ENCODE measurements at places on chromosomes 11 and 22.
A peak's percentile ranks its signal among the peaks of the same experiment; 100 is the strongest.

DNA sequence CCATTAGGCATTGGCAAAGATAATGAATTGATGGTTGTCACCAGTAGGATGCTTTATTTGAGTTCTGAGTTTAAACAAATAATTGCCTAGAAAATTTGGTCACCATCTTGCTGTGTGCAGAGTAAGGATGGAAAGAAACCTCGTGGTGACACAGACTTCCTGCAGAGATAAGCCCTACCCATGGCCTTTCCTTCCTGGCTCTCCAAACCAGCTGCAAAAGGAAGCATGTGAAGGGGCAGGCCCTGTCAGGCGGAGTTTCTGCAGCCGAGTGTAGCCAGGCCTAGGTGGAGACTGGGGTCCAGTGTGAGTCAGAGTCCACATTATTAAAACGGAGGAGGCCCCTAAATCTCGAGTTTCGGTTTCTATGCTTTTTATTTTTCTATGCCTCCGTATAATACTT lies 83.1 kb upstream of the ADSL start:
- no peak for DNase-seq

- no peak for DNase-seq
These were observed 19.7 kb downstream of the FLI1 start for GRCh38 chr11:128713595-128713994.

DNA sequence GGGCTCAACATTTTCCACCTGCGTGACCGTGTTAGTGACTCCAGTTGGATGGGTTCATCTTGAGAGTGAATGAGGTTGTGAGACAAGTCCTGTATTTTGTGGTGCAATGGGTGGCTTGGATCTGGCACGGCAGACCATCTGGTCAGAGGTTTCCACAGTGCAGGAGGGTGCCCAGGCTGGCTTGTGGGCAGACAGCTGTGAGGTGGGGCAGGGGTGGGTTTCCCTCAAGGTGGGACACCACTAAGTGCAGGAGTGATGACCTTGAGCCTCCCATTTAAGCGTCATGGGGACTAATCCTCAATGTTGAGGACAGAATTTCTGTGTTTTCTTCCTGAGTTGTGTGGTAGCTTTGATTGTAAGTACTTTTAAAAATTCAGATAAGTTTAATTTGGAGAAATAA lies 220.6 kb downstream of the TBC1D22A start:
- DNase-seq = no peak

DNA sequence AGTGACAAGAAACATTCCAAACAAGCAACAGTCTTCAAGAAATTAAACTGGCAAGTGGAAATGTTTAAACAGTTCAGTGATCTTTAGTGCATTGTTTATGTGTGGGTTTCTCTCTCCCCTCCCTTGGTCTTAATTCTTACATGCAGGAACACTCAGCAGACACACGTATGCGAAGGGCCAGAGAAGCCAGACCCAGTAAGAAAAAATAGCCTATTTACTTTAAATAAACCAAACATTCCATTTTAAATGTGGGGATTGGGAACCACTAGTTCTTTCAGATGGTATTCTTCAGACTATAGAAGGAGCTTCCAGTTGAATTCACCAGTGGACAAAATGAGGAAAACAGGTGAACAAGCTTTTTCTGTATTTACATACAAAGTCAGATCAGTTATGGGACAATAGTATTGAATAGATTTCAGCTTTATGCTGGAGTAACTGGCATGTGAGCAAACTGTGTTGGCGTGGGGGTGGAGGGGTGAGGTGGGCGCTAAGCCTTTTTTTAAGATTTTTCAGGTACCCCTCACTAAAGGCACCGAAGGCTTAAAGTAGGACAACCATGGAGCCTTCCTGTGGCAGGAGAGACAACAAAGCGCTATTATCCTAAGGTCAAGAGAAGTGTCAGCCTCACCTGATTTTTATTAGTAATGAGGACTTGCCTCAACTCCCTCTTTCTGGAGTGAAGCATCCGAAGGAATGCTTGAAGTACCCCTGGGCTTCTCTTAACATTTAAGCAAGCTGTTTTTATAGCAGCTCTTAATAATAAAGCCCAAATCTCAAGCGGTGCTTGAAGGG lies 6.0 kb downstream of the MALAT1 start:
- DNase-seq = no peak

DNA sequence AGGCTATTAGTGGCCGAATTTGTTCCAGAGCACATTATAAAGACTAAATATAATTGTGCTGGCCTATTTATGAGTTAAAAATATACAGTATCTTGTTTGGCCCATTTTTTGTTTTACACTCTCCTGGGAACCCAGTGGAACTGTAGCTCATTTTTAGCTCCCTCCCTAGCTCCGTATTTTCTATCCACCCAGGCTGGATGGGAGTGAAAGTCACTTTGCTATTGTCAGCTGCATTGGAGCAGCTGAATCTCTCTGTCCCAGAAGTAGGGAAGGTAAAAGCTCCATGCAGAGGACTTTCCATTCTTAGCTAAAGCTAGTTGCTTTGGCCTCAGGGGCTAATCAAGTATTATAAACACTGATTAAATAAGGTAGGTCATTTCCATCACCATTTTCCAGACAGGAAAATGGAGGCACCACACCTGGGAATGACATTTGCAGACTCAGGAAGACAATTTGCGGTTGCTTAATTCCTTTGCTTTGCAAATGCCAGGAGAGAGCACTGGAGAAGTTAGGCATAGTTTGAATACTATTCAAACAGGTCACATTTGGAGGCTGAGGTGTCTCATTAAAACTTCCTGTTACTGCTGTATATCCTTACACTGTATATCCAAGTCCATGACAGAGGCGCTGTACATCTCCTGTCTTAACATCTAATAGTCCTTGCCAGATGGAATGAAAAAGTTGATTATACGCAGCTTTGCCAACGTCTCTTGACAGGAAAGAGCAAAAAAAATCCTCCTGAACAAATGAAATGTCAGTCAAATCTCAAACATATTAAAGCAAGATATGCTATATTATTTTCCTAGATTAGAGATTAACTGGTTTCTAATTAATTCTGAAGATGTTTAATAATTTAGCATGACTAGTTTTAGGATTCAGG lies 338.1 kb upstream of the KIRREL3 start:
- DNase-seq = no peak

DNA sequence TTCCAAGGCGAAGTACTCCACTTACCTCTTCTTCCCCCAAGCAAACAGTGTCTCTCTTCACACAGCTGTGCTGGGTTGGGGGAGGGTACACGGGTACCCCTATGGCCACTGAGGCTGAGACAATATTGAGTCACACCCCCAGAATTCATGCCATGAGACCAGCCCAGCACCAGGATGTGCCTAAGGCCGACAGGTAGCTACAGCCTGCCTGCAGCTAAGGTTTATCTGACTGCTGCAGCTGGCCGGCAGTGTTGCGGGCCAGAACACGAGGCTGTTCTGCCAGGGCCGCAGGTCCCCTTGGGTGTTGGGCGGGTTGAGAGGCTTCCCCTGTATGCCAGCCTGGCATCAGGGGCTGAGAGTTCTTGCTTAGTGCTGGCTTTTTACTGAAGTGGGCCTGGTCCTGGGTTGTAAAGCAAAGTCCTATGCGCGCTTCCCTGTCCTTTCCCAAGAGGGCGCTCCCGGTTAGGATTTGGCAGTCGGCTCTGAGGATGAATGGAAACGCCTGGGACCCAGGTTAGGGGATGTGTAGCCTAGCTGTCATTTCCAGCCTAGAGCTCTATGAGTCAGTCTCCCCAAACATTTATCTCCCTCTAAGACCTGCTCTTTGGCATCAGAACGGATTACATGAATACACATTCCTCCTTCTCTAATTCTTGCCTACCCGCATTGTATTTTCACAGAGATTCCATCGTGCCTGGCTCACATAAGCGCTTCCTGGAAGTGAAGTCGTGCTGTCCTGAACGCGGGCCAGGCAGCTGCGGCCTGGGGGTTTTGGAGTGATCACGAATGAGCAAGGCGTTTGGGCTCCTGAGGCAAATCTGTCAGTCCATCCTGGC lies 7.1 kb downstream of the USP18 start:
- DNase-seq = peak; percentile 39

DNA sequence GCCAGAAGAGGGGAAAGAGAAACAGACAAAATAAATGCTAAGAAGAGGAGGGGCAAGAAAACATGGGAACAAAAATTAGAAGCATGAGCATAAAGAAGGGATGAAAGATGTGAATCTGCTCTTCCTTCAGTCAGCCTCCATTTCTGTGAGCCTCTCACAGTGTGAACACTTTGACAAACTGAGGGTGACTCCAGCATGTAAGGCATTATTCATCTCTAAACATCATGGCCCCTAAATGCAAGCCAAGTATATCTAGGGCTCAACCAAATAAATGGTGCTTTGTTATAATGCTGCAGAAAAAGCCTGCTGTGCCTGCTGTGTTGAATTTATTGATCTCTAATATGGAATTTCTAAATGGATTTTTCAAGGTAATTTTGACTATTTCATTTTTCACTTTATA lies 281.3 kb downstream of the TTC28 start:
- no peak for DNase-seq

DNA sequence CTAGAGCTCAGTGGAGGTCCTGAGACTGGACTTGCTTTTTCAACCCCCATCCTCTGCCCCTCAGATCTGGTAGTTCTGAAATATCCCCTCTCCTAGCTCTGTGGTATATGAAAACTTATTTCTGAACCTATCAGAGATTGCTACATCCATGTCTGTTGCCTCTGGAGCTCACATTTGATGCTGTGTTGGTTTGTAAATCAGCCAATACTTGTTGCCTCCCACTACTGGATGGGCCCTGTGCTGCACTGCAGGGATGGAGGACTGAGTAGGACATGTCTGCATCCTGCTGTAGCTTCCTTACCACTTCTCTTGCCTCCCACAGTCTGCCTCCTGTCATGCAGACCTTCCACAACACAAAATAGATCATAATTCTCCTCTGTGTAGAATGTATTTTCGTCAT lies 5.2 kb downstream of the OLFML1 start:
- no peak for DNase-seq

- DNase-seq = no peak
These were observed 14.9 kb downstream of the CLMP start for GRCh38 chr11:123180166-123180565.

GRCh38 chr11:803770-804598 lies 1.0 kb downstream of the PIDD1 start:
- no peak for DNase-seq

DNA sequence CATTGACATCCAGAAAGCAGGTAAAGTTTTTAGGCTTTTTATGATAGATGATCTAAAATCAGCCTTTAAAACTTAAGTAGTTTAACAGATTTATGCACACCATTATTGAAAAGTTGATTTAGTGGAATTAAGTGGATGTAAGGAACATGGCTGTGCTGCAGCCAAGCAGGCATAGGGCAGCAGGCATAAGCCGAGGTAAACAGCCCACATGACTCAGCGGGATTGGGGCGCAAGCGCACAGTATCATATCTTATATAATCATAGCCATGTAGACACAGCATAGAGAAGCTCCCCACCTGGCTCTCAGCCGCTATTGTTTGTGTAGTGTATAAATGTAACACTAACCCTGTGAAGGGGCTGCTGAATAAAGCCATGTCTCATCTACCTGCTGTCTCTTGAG lies 157.5 kb downstream of the WNT11 start:
- no peak for DNase-seq

GRCh38 chr11:7495882-7496551 lies 10.7 kb downstream of the OLFML1 start:
- DNase-seq = no peak

DNA sequence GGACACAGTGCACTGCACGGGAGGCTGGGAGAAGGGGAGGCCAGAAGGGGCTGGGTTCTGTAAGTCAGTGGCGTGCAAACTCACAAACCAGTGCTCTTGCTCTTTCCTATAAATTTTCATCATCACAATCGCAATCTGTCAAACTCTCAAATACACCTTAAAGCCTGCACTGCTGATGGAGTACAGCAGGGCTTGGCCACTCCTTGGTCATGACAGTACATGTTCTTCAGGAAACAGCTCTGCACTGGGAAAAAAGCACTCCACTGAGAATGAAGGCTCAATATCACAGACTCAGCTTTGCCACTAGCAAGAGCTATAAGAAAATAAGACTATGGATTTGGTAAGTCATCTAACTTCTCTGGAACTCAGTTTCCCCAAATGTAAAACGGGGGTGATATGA lies 111.0 kb downstream of the RBFOX2 start:
- DNase-seq = no peak

DNA sequence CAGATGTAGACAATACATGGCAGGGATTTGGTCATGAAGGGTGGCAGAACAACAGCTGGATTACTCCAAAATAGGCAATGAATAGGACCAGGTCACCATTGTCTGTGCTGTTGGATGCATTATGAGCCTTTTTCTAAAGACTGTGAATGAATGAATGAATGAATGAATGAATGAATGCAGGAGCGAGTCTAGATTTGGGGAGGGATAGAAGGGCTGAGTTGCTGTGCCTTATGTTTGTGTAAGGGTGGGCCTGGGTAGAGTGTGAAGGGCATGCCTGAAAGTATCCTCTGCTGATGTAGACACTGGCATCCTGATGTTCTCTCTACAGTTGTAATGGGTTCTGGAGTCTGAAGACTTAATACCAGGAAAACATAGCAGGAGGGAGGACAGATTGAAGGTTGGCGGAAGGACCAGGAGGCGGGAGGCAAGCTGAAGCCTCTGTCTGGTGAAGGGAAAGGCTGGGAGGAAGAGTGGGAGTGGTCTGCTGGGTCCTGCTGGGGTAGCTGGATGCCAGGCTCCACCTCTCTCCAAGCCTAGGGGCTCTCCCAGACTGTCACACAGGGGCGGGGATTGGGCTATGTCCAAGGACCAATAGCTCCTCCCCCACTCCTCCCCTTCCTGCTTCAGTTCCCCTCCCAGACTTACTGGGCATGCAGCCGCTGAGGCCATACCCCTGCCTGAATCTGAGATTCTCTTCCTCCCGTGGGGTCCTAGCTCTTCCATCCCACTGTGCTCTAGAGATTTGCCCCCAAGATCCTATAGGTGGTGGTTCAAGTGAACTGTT lies 4.8 kb downstream of the TRIM3 start:
- peak; percentile 85 for DNase-seq

All from urinary bladder (tissue), 4 donors.